ENCODE measurements at places on chromosomes 6 and 20.

GRCh38 chr6:85561750-85562357 is 31.8 kb downstream of the SNX14 start:
- no peak for DNase-seq

DNA sequence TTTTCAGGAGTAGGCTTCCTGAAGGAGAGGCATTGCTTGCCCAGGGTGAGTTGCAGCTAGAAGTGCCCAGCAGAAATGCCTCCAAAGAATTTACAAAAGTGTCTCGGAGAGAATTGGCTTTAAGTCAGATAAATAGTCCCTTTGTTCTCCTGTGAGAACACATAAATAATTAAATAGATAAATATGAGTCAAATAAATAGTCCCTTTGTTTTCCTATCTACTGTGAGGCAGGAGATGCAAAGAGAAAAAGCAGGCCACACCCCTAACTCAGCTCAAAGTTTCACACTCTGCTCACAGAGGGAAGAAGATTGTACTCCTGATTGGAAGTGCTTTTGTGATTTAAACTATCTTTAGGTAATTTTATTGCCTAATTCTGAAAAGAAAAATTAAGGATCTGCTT is 180.7 kb upstream of the PRSS16 start:
- no peak for DNase-seq

DNA sequence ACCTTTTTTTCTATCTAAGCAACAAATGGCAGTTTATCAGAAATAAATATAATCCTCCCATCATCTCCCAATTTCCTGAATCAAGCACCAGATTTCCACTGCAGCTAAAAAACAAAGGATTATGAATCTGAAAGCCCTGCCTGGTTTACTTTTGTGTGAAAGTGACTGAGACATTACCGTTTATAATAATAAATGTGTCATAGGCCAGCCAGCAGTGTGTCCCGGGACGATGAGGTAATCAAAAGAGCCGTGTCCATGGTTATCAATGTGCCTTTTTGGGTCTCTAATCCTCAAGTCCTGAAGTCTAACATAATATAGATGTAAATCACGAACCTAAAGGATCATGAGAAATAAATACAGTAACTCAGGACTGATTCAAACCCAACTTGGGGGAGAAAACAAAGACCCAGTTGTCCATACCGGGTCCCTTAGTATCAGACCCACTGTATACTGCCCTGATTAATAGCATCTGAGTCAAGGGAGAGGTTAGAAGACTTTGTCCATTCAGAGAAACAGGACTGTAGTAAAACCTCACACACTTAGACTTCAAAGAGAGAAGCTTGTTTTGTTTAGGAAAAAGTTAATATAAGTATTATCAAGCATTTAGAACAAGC is 149.1 kb downstream of the SASH1 start:
- no peak for DNase-seq

- no peak for DNase-seq
Measured at GRCh38 chr20:35437599-35437998, 429 bp downstream of the GDF5 start.

DNA sequence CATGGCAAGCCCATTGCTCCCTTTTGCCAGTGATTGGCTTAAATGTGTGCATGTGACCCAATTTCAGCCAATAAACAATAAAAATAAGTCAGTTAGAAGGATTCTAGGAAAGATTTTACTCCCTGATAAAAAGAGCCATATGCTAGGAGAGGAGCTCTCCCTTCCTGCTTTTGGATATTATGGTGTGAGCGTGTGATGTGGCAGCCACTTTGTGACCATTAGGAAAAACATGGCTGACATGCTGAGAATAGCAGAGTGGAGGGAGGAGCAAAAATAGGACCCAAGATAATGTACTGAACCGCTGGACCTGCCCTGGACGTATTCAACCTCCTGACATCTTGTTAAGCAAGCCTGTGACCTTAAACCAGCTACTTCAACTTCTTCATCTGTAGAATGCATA is 160.6 kb upstream of the MLN start:
- DNase-seq: no peak

GRCh38 chr20:43658069-43658722 is 8.7 kb upstream of the MYBL2 start:
- no peak for DNase-seq

- DNase-seq: no peak
Measured at GRCh38 chr6:139407718-139408222, 33.3 kb upstream of the CITED2 start.

DNA sequence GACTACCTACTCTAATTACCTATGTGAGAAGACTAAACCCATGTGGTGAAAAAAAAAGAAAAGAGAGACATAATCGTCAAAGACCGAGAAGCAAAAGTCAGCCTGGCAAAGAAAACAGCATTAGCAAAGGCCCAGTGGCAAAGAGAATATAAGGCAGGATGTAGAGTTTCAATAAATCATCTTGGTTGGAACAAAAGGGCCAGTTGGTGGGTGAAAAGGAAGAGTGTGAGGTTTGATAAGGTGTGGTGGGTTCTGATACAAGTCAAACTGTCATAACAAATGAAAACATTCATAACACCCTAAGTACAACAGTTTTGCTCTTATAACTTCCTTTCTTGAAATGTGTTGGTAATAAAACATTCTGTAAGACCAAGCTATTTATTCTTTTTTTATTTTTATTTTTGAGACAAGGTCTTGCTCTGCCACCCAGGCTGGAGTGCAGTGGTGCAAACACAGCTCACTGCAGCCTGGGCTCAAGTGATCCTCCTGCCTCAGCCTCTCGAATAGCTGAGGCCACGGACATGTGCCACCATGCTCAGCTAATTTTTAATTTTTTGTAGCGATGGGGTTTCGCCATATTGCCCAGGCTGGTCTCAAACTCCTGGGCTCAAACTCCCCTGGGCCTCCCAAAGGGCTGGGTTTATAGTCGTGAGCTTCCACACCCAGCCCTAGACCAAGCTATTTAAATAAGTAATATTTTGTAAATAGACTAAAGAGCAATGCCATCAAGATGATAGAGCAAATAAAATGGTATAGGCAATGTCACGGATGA is 18.9 kb upstream of the GTF3C6 start:
- no peak for DNase-seq

DNA sequence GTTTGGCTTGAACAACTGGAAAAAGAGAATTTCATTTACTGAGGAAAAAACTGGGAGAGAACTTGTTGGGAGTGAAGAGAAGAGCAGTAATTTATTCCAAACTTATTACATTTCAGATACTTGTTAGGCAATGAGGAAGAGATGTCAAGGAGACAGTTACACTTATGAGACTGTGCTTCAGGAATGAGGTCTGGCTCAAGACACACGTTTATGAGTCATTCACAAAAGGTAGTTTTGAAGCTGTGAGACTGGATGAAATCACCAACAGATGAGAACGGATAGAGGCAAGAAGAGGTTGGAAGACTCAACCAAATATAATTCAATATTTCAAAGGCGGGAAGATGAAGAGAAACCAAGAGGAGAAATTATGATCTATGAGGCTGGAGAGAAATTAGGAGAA is 70.6 kb upstream of the DEFB112 start:
- no peak for DNase-seq

DNA sequence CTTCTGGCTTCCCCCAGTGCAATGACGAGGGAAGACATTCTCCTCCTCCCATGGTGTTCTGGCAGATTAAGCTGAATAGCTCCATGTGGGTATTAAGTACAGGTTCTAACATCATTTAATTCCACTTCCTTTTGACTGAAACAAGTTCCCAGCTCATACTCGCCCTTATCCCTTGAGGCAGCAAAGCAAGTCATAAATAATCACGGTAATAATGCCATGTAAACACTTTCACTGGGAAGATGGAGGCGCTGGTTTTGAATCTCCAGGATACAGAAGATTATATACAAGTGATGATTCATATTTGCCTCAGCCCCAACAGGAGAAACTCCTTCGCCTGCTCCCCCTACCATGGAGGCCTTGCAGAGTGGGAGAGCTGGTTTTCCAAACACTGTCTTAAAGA is 141.3 kb downstream of the PXDC1 start:
- no peak for DNase-seq

DNA sequence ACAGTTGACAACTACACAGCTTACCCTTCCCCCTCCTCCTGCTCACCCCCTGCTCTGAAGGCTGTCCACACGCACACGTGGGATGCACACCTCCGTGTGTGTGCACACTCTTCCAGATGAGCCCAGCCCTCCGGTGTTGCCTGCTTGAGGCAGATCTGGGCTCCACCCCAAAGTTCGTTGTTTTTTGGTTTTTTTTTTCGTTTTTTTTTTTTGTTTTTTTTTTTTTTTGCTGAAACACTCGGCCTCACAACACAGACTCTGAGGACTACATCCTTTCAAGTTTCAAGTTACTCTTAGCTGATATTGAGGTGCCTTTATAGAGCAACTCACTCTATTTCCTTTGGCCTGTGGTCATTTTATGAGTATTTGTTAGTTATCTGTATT is 88.2 kb downstream of the RREB1 start:
- no peak for DNase-seq

DNA sequence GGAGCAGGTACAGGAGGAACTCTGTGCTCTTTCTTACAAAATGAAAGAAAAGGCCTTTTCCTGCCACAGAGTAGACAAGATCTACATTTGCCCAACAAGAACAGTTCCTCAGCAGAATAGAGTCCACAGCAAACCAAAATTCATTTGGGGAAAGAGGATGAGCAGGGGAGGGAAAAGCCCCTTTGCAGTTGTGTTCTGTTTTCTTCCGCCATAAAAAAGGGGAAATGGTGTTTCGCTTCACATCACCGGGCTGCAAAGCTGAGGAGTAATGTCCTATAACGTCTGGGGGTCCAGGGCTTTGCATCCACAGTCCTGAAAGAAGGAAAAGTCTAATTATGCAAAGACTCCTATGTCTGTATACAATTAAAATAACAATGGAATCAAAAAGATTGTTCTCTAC is at the start of gene GPR31:
TSS of gene GPR31 (minus strand) at position 118 of the 400 bp plus-strand sequence. CDS start 149 bp downstream, outside the sequence.
- DNase-seq: no peak

- no peak for DNase-seq
Measured at GRCh38 chr6:22821664-22822320, 252.4 kb downstream of the HDGFL1 start.

GRCh38 chr20:60331688-60332300 is 373.6 kb downstream of the CDH26 start:
- DNase-seq: no peak

- DNase-seq: no peak
Measured at GRCh38 chr20:35246723-35247122, 20.2 kb downstream of the MMP24 start.

GRCh38 chr6:29355603-29356002 is 13.1 kb downstream of the OR5V1 start:
- DNase-seq: no peak

GRCh38 chr20:61845233-61845671 is 220.4 kb downstream of the TAF4 start:
- DNase-seq: no peak

- DNase-seq: no peak
Measured at GRCh38 chr20:24989162-24989561, 3.4 kb downstream of the APMAP start.

DNA sequence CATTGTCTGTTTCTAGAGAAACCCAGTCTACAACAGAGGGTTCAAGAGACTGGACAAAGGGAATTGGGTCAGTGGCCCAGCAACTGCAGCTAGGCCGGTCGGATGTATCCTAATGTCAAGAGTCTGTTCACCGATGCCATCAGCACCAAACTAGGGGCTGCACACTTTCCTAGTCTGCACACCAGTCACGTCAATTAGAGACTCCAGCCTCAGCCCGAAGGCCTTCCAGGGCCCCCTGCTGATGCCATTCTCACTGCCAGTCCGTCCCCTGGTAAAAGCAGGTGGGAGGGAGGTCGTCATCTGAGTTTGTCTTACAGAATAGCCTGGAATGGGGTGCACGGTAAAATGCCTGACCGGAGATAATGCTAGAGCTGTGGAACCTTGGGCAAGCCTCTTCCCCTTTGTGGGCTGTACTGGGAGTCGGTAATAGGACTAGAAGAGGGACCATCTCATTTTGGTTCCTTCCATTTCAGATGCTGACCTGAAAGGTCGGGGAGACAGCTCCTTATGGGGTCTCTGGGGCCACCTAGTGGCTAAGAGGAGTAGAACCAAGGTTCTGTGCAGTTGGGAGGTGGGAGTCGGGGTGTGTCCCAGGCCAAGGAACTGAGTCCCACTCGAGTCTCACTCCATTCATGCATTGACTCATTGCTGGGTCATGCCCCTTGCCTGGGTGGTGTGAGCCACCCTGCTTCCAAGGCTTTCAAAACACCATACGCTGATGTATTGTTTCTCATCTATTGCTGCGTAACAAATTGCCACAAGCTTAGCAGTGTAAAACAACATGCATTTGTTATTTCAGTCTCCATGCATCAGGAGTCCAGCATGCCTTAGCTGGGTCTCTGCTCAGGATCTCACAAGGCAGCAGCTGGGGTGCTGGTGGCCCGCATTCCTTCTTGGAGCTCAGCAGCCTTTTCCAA is 5.1 kb downstream of the SOX12 start:
- DNase-seq: peak; percentile 52

DNA sequence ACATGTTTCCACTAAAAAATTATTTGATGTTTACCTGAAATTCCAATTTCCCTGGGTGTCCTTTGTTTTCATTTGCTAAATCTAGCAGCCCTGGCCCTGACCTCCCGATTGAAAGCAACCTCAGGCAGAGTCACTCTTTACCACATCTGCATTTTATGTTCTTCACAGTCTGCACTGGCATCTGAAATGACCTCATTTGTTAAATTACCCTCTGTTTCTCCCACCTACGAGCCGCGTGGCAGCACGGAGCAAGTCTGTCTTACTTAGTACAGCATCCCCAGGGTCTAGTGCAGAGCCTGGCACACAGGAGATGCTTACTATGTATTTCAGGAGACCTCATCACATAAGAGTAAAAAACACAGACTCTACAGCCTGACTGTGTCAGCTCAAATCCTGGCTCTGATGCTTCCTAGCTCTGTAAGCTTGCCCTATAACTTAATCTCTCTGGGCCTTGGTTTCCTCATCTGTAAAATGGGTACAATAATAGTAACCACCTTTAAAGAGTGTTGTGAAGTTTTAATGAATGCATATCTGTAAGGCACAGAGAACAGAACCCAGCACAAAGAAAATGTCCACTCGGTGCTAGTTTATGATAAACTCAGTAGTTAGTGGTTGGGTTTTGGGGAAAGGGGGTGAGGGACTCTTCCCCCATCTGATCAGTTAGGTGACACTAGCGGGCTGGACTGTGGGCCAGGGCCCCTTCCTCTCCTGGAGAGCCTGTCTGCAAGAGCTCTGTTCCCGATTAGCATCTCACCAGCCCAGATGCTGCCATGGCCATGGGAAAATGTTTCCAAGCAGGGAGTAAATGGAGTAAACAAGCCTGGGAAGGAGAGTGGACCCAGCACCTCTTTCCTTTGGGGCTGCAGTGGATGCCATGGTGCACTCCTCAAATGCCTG is 88.2 kb downstream of the PREX1 start:
- peak; percentile 37 for DNase-seq

GRCh38 chr20:19930426-19930825 is 86.7 kb upstream of the NAA20 start:
- DNase-seq: no peak

GRCh38 chr6:56902641-56903464 is 52.1 kb upstream of the BEND6 start:
- no peak for DNase-seq

All from T-helper 2 cell (primary cell).